ENCODE measurements at places on chromosomes 13 and 19.
A peak's percentile ranks its signal among the peaks of the same experiment; 100 is the strongest.

DNA sequence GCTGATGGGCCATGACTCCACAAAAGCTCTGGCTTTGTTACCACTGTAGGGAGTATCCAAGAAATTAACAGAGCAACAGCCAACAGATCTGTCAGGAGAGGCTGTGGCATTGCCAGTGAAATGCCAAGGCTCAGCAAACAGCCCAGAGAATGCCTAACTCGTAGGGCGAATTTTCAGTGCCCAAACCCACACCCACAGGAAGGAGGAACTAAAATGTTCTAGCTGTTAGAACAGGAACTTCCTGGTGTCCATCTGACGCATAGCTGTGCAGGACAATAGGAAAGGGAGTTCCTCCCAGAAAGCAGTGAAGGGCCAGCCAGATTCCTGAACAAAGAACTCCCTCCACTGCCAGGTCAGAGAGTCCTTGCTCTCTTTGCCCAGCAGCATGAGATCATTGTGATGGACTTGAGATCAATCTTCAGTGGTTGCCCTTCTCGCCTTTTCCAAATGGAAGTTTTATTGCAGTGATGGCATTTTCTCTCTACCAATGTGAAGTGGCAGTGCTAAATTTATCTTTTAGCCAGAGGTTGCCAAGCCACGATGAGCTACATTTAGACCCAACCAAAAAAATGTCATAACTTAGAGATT is 224.2 kb upstream of the STARD13 start:
- peak; percentile 46 for DNase-seq

DNA sequence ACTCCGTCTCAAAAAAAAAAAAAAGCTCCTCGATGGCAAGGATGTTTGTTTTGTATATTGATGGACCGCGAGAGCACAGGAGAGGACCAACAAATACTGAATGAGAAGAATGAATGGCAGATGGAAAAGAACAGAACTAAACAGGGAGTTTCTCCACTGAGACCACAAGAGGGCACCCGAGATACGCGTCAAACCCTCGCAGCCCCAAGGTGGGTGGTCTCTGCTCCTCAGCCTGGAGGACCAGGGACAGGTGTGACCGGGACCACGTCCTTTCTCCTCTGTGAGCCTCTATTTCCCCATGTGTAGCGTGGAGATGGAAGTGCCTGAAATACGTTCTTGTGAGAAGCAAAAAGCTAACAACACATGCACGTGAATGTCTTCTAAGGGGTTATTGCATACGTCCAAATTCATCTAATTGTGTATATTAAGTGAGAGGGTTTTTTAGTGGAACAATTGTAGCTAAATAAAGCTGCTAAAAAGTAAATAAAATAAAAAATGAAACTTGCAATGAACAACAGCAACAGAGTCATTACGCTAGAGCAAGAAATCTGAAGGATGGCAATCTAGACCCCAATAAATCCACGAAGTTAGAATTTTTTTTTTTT is 8.3 kb upstream of the CDC42EP5 start:
- peak; percentile 44 for DNase-seq

DNA sequence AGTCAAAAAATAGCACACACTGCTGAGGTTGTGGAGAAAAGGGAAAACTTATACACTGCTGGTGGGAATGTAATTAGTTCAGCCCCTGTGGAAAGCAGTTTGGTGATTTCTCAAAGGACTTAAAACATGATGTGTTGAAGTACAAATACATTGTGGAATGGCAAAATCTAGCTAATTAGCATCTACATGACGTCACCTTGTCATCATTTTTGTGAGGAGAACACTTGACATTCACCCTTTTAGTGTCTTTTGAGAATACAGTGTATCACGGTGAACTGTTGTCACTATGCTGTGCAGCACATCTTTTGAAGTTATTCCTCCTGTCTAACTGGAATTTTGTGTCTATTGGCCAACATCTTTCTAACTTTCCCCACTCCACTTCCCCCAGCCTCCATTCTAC is 5.6 kb downstream of the OR7A10 start:
- DNase-seq: no peak

- DNase-seq: no peak
Observed at GRCh38 chr19:3975144-3975543, 4.2 kb upstream of the DAPK3 start.

All from fibroblast of skin of scalp (primary cell).